ENCODE measurements at places on chromosomes 3 and 15.

DNA sequence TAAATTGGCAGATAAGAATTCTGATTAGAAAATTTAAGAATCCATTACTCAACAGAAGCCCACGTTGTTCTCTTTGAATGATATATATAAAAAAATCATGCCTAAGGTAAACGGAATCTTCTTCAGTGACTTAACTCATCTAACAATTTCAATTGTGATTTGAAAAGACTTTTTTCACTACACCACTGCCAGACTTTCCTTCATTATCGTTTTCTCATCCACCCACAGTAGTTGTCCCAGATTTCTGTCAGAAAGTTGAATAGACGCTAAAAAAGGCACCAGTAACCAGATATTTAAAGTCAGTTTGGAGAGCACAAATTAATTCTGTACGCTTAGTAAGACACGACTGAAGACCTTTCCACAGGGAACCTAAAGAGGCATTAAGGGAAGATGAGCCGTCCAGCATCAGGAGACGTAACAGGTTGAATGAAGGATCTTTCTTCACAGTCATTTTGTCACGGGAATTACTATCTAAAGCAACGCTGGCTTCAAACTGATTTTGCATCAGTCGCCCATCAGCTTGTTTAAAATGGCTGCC is 1.3 kb downstream of the HIGD1A start:
- no peak for DNase-seq

DNA sequence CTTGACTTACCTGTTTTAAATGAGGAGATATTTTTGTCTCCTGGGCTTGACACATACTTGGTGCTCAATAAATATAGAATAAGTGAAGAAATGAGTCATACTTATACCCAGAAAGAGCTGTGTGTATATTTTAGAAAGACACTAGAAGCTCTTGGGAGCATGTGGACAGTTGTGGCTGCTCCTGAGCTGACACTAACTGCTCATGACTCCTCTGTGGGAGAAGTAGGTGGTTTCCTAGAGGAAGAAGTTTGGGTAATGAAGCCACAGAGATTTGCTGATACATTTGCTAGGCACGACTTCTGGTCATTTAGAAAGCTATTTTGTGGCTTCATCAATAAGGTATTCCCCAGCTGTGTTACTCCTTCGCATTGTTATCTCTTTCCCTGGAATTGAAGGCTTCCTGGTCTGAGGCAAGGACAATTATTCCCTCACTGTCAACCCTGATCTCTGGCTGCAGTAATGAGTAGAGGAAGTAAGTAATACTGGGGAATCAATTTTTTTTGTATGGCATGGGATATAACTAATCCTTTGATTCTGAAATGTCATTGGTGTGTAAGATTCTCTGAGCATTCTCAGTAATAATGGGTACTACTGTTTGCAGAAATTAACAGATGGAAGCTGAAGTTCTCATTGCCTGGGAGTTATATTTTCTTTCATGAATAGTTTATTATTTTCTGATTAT is 79.6 kb upstream of the DCBLD2 start:
- no peak for DNase-seq

- DNase-seq, result no peak
Observed at GRCh38 chr3:186322761-186323160, 39.3 kb downstream of the DGKG start.

GRCh38 chr15:67967871-67968431 is 86.2 kb upstream of the PIAS1 start:
- DNase-seq, result no peak

DNA sequence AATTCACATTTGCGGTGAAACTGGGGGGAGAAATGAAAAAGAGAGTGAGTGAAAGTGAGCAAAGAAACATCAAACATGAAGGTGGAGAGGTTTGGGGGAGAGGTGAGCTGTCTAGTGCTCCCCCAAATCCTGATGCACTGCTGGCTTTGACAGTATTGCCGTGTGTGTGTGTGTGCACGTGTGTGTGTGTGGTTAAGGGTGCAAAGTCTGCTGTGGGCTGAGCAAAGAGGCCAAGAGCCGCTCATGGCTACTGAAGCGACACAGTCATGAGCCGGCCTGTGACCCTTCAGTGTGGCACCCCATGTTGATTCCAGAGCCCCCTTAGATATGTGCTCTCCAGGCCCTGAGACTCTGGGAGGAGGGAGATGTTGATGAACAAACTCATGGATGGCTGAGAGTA is 94.3 kb downstream of the DGKG start:
- no peak for DNase-seq

- no peak for DNase-seq
Observed at GRCh38 chr3:43294975-43295374, 8.6 kb downstream of the SNRK start.

DNA sequence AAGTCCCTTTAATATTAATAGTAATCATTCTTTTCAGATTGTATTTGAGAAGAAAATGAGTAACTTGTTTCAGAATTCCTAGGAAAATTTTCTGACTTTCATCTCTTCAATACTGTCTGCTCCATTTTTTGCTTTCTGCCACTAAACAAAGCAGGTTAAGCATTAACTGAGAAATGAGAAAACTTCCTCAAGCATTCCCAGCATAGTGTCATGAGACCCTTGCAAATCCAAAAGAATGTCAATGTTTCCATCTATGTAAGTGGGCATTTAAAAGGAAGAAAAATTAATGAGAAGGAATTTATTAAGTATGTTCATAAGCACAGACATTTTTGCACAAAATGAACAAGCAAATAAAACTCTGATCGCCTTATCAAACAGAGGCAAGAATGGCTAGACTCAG is 148.0 kb upstream of the STRIT1 start:
- no peak for DNase-seq

- no peak for DNase-seq
Observed at GRCh38 chr3:111610189-111610588, 15.0 kb upstream of the ZBED2 start.

GRCh38 chr3:58528629-58529028 is 8.4 kb downstream of the ACOX2 start:
- DNase-seq, result peak; percentile 45

DNA sequence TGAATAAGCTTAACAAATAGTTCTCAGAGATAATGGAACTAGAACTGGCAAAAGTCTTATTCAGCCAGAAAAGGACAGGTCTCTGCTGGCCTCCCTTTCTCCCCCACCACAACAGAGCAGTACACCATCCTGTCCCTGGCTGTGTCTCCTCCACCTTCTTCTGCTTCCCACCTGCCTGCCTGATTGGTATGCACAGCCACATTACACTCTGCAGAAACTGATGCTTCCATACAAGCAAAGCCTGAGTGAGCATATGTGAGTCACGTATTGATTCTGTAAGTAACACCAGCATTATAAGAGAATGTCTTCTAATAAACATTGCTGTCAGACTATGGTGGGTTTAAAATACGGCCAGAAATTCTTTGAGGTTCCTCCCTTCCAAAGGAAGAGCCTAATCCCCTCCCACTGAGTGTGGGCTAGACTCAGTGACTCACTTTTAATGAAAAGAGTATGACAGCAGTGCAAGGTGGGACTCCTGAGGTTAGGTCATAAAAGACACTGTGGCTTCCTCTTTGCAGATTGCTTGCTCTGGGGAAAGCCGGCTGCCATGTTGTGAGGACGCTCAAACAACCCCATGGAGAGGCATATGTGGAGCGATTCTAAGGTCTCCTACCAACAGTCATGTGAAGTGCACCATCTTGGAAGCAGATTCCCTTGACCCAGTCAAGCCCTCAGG is 44.4 kb downstream of the ANXA2 start:
- no peak for DNase-seq

DNA sequence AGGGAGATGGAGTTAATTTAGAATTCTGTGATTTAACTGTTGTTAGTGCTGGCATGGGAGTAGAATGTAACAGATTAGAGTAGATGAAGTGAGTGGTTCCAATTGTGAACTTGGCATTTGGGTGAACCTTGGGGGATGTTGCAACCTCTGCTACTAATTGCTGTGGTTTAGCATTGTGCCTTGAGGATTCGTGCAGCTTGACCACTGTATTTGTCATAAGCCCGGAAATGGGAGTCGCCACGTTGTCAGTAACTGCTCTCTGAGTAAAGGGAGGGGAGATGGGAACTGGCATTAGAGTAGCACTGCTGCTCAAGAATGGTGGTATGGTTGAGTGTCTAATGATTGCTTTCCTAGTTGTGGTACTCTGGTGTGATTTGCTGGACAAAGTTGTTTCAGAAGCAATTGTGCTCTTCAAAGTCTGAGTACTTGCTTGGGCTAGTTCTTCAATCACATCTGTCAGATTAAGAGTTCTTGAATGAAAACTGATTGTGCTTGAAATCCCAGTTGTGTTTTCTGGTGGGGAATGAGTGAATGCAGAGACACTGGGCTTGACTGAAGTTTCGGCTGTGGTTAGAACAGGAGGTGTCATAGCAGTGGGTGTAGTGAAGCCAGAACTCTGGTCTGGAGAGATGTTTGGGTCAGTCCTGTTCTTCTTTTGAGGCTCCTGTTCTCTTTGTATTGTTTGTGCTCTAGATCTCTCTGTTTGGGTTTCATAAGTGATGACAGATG is 15.4 kb downstream of the IGSF10 start:
- no peak for DNase-seq

DNA sequence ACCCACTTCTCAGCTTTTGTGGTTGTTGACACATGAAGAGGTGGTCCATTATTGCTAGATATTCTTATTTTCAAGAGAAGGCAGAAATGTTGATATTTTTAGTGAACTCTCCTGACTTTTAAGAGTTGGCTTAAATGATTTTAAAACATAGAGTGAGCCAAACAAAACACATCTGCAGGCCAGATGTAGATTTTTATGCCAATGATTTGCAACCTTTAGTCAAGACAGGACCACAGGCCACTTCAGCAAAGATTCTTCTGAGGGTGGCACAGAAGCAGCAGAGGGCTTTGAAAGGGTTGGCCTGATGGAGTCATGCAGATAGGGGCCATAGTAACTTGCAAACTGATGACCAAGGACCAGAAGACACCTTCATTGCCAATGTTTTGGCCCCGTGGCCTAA is 276.5 kb upstream of the P2RY1 start:
- no peak for DNase-seq

- DNase-seq, result no peak
Observed at GRCh38 chr3:149134575-149134974, 5.1 kb downstream of the HPS3 start.

GRCh38 chr3:86561215-86561614 is 429.7 kb downstream of the VGLL3 start:
- DNase-seq, result no peak

DNA sequence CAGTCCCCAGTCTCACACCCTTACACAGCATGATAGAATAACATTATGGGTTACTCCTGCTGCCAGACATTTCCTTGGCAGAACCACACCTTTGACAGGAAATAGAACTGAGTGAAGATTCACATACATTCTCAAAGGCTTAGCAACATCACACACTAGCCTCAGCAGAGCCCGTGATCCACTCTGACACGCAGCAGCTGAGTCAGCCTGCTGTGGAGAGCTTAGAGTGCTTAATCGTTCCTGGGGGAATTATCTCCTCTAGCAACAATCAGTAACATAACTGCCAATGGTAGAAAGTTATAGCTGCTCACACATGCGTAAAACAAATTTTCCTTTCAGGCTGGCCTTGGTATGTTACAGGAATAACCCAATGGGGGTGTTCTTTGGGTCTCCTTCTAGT is 382.1 kb downstream of the GAP43 start:
- DNase-seq, result no peak

DNA sequence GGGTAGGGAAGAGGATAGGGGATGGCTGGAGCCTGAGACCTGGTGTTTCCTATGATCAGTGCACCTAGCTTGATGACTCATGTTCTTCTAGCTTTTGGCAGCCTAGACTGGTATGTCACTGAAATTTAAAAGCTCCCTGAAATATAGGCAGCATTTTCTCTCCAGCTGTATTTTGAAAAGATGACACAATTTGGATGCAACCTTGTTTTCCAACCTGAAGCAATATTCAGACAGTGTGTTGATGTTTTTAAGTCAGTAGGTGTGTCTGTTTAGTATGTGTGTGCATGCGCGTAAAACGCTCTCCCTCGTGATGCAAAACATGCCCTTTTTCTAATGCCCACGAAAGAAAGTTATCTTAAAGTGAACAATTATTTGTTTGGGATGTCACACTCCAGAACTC is 58.5 kb downstream of the RPL22L1 start:
- DNase-seq, result no peak

GRCh38 chr15:80184554-80184953 is 31.8 kb downstream of the FAH start:
- DNase-seq, result no peak

GRCh38 chr15:39781967-39782302 is 706 bp downstream of the FSIP1 start:
- no peak for DNase-seq

- no peak for DNase-seq
Observed at GRCh38 chr3:183769453-183769852, 55.9 kb downstream of the MAP6D1 start.

GRCh38 chr15:68230157-68231100 is 901 bp upstream of the CLN6 start:
- no peak for DNase-seq
